ENCODE measurements at places on chromosomes 4 and X.

DNA sequence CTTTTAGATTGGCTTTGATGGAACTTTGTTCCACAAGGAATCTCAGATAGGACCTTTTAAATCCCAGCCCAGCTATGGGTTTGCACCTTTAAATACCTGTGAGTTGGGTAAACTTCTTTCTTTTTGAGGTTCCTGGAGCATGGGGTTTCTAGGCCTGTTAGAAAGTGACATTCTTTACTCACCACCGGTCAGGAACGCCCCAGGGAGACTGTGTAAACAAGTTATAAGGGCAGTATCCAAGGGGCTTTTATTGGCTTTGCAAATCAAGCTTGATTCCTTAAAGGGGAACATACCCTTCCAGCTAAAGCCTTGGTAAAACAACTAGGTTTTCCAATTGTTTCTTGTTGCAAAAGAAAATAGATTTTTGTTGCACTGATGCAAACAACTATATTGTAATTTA lies 93.4 kb downstream of the TENT5D start:
- DNase-seq: no peak

GRCh38 chr4:77449171-77449570 lies 156.4 kb upstream of the CXCL13 start:
- no peak for DNase-seq

- DNase-seq: peak; percentile 29
Observed at GRCh38 chrX:71533851-71534561, 1.1 kb downstream of the OGT start.

- no peak for DNase-seq
Observed at GRCh38 chr4:56062106-56062505, 113.4 kb downstream of the CEP135 start.

DNA sequence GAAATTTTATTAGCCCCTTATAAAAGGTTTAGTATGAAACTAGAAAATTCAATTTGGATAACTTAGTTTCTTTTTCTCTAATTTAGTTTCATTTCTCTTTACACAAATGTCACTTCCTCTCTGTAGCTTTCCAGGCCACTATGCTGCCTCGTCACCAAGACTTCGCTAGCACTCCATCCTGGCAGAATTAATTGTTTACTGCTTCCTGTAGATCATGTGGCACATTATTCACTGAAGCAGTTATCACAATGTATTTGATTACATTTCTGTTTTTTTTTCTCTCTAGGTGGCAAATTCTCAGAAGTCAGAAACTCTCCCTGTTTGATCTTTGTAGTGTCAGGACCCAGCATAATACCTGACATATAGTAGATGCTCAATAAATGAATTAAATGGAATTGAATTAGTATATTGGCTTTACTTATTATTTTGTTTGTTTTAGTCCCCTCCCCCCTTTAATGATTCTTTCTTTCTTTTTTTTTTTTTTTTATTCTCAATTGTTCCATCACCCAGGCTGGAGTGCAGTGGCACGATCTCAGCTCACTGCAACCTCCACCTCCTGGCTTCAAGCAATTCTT lies 9.3 kb upstream of the SAT1 start:
- peak; percentile 12 for DNase-seq

DNA sequence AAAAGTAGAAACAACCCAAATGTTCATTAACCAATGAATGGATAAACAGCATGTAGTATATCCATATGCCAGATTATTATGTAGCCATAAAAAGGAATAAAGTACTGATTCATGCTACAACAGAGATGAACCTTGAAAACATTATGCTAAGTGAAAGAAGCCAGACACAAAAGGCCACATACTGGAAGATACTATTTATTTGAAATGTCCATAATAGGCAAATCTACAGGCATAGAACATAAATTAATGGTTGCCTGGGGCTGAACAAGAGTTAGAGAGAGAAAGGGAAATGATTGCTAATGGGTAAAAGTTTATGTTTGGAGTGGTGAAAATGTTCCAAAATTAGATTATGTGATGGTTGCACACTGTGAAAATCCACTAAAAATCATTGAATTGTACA lies 44.4 kb downstream of the IL13RA2 start:
- no peak for DNase-seq

GRCh38 chrX:24566240-24566639 lies 80.9 kb downstream of the PCYT1B start:
- no peak for DNase-seq

- DNase-seq: no peak
Observed at GRCh38 chr4:108821351-108821930, 58.6 kb upstream of the ETNPPL start.

- DNase-seq: no peak
Observed at GRCh38 chrX:149453030-149453429, 52.1 kb downstream of the IDS start.

DNA sequence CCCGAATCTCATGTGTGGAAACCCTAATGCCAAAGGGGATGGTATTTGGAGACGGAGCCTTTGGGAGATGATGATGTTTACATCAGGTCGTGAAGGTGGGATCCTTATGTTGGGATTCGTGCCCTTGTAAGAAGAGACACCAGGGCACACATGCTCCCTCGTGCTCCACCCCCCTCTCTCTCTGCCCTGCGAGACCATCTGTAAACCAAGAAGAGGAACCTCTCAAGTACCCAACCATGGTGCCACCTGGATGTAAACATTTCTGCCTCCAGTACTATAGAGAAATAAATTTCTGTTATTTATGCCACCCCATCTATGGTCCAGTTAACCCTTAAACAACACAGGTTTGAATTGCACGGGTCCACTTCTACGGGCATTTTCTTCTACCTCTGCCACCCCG lies 179.4 kb downstream of the DHRSX start:
- DNase-seq: no peak

DNA sequence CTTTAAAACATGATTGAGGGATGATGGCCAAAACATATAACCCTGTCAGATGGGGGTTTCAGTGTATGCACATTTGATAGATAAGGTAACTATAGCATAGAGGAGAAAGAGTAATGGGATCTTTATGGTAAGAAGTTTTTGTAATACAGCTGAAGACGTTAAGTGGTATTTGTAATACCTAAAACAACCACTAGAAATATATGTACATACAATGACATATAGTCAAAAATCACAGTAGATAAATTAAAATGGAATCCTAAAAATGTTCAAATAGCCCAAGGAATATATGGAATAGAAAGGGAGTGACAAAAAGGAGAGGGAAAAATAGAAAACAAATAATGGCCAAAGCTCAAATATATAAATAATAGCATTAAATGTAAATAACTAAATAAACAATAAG lies 371.3 kb upstream of the FSTL5 start:
- no peak for DNase-seq

DNA sequence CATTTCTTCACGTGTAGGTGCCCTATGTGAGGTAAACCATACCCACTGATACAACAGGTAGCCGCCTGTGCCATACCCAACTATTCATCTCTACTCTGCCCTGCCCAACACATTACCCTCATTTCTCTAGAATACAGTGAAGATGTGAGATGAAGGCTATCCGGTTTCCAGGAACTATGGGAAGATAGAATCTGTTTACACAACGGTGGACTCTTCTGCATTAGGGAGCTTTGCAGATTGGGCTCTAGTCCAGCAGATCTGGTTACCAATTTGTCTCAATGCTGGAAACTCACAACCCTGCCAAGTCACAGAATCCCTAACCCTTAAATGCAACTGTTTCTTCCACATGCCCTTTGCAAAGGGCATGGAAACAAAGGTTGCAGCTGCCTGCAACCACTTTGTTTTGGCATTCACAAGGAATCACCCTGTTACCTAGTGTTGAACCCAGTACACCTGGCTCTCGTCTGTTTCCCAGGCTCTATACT lies 6.4 kb upstream of the SLAIN2 start:
- DNase-seq: no peak

DNA sequence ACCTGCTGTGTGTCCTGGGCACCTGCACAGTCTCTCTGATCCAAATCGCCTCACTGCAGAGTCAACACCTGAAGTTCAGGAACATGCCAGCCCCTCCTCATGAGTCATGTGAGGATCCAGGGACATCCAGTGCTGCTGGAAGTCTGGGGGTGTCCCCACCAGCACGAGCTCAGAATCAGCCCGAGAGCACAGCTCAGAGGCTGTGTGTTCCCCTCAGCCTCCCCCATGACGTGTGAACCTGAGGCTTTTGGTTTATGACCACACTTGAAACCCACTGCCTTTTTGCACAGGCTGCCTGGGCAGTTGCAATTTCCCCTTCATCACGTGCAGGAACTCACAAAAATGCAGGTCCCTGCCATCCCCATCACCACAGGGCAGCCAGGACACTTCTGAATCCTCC lies 47.1 kb downstream of the PPP2R2C start:
- DNase-seq: no peak

DNA sequence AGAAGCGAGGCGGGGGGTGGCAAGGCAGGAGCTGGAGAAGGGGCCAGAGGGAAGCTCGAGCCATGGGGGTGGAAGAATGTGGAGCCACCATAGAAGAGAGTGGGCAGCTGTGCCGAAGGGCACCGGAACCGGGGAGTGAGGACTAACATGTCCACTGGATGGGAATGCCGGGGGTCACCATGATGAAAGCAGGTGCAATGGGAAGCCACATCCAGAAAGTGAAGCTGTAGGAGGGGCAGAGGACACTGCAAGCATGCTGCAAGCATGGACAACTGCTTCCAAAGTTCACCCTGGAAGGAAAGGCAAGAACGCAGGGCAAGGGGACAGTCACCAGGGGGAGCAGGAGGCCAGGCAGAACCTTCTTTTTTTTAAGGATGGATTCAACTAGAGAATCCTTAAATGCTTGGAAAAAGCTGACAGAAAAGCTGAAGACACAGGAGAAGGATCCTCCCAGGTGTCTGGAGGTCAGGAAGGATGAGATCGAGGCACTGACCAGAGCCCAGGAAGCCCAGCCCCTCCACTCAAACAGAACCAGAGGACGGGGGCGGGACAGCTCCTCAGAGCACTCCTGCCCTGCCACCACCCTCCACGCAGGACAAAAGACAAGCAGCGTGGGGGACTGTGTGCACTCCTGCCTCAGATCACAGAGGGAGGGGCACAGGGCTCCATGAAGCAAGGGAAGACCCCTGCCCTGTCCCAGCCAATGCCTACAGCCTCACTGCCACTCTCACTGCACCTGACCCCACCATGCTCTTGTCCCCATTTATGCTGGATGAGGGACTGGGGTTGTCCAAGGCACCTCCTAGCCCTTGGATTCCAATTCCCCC lies 169.2 kb downstream of the AFAP1 start:
- no peak for DNase-seq

DNA sequence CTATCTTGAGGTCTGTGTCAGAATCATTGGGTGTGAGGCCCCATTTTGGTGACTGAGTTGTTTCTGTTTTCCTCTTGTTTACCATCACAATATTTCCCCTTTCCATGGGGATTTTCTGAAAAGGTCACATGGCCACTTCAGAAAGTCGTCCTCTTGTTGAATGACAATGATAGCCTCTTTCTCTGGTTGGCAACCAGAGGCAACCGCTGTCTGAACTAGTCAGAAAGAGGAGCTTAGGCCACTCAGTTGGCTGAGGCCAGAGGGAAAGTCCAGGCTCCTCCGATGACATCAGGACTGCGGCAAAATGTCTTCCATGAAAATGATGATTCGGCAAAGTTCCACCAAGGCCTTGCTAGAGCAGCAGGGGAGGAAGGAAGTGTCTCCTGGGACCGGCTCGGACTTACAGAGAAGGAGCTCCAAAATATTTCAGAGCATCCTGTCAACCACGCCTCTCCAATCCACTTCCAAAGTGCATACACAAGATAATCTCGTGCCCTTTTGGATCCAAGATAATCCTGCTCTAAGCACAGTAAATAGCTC lies 19.1 kb upstream of the RBM47 start:
- DNase-seq: no peak

DNA sequence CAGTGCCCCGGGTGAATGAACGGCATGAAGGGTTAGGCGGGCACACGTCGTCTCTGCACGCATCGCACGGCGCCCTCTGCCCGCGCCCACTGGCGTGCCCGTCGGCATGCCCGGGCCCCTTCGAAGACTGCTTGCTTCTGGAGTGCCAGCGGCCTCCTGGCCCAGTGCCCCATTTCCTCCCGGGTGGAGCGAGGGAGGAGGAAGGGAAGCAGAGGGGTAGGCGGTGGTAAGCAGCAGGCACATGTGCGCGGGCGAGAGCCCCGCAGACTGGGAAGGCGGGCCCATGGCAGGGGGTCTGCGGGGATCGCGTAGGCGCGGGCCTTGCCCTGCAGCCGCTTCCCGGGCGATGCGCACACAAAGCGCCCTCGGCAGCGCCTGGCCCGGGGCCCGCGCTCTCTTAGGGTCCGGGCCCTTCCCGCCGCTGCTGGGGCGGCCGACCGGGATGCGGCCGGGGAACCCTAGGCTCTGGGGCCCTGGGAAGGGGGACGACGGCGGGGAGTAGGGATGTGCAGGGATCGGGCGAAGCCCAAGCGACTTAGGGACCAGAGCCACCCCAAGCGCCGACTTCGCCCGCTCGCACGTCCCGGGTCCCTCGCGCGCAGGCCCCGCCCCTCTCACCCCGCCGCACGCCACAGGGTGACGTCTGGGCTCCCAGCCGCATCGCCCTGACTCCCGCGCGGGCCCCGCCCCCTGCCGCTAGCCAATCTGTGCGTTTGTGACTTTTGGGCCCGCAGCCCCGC lies 866 bp upstream of the EMD start:
- DNase-seq: peak; percentile 33

DNA sequence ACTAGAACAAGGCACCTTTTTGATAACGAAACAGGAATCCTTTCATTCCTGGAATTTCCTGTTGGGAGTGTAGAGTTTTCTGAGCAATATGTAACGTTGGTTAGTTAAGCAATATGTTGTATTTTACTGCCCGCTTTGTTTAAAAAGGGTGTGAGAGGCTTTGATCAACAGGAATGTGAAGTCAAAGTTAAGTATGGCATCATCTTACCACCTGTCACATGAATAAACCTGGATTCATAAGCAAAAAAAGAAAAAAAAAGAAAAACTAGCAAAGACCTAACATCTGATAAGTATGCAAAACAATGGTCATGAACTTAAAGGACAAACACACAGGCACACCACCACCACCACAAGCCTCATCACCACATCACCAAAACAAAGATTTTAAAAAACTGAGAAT lies 7.1 kb upstream of the CXCL5 start:
- DNase-seq: no peak

DNA sequence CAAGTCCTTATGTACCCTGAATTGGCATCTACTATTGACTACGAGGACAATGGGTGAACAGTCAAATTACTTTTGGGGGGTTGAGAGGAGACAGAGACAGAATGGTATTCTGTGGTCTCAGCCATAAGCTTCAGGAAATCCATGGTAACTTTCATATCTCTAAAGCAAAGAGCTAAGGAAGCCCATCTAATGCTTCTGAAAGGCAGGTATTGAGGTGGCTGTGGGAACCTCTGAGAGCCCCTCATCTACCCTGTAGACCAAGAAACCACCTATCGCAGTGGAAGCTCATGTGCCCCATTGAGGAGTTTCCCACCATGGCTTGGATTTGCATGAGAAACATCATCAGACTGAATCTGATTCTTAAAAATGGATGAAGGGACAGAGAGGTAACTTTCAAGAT lies 23.1 kb upstream of the BMP2K start:
- no peak for DNase-seq

- no peak for DNase-seq
Observed at GRCh38 chr4:183691006-183691405, 31.9 kb downstream of the TRAPPC11 start.

- no peak for DNase-seq
Observed at GRCh38 chr4:44368413-44369167, 80.0 kb downstream of the KCTD8 start.

Measured in effector CD4-positive, alpha-beta T cell (primary cell).